ENCODE measurements at places on chromosomes 5 and 9.

DNA sequence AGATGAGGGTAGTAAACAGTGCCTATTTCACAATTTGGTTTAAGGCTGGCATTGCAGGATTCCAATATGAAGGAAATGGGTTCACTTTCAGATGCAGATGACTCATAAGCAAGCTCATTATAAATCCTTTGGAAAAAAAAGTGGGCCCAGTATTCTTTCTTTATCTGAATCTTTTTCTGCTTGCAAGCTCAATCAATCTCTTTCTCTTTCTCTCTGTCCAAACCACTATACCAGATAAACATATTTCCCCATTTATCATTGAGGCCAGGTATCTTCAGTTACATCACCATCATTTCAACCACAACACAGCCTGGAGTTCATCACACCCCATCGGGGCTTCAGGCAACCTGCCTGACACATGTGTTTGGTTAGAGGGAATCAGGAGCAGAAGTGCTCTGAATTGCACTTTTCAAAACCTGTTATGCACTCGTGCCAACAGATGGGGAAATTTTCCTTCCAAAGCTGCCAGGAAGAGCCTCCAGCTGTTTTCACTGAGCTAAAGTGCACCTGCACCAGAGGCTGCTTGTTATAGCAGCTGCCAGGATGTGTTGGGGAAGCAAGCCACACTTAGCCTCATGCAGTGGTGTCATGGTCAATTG lies 30.0 kb upstream of the MAMDC2 start:
- DNase-seq: no peak

DNA sequence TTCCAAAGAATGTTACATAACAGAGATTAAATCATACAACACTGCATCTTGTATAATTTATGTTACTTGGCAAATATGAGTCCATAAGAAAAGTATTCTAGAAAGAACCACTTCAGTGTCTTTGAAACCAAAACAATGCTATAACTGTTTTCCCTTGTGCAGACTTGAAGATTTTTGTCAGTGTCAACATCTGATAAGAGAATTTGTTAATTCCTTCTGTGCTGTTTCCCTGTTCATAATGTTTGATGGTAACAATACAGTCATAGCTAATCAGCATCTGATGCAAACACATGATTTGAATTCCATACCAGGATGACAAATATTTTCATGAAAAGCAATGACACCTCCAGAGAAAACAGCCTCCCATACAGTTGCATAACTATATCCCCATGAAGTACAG lies 306.8 kb downstream of the SEMA5A start:
- DNase-seq: no peak

DNA sequence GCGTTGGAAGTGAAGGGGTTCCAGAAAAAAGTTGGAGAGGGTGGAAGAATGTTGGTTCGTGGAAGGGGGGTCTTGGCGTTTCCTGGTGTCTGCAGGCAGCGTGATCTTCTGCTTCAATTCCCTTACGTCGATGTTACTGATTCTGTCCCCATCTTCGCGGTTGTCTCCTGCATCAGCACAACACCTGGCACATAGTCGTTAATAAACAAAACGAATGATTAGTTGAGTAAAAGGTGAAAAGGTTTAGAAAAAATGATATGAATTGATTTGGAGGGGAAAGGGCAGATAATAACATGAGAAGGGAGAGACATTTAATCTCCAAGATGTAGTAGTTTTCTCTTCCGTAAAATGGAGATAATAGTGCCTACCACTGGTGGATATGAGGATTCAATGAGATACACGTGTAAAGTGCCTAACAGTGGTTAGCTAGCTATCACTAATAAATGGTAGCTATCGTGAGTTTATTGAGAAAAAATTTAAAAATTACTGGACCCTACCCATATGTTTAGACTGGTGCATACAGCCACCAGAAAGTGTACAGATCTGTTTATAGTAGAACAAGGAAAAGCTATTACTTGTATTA lies 556 bp downstream of the MTREX start:
- peak; percentile 25 for DNase-seq

DNA sequence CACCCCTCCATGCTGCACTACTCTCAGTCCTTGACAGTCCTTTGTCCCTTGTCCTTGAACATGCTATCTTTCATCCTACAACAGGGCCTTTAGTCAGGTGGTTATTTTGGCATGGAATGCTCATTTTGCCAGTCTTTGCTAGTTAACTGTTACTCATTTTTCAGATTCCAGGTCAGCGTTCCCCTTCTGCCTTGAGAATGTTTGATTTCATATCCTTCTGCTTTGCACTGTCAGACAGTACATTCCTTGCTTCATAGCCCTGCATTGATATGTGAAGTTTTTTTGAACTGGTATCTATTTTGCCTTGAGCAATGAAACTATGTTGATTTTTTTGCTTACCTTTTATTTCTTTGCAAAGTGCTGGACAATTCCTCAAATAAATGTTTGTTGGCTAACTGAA lies 638.2 kb upstream of the SEMA6A start:
- no peak for DNase-seq

GRCh38 chr5:432928-433791 lies 9.8 kb upstream of the EXOC3 start:
- DNase-seq: no peak

DNA sequence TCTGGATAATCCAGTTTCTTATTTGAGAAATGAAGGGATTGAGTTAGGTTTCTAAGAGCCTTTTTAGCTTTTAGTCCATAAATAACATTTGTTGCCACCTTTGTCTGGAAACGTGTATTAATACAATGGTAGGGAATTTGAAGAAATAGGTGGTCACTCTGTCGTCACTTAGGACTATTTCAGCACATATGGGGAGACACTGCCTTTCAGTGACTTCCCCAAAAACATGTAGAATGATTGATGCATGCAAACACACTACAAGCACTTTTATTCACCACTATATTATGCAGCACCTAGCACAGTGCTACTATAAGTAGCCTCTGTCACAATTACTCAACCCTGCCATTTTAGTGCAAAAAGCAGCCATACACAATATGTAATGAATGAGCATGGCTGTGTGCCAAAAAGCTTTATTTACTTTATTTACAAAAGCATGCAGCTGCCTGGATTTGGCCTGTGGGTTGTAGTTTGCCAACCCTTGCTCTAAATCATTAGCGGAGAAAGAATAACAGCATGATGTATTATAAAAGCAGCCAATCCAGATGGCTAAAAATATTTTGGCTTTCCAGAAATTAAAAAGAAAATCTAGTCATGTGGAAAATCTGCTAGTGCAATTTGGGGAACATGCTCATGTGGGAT lies 154.2 kb upstream of the HMHB1 start:
- DNase-seq: no peak

DNA sequence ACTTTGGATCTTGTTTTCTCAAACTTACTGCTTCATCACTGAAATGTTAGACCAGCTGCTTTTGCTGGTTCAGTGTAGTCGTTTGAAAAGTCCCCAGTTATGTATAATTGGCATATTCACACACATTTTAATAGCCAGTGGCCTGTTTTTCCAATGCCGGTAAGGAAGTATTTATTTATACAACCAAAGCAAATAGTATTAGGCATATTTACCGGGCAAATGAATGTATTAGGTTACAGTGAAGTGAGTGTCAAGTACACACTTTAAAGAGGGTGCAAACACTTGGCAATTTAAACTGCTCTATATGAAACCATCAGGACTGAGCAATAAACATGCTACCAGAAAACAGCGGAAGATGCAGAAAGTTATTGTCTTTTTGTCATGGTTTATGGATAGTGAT lies 242.9 kb downstream of the MCTP1 start:
- DNase-seq: no peak

GRCh38 chr9:16661816-16662215 lies 208.7 kb downstream of the BNC2 start:
- no peak for DNase-seq

- DNase-seq: peak; percentile 19
Observed at GRCh38 chr5:149860801-149861322, 83.7 kb downstream of the PDE6A start.

- DNase-seq: no peak
Observed at GRCh38 chr5:146284016-146284415, 54.6 kb upstream of the POU4F3 start.

DNA sequence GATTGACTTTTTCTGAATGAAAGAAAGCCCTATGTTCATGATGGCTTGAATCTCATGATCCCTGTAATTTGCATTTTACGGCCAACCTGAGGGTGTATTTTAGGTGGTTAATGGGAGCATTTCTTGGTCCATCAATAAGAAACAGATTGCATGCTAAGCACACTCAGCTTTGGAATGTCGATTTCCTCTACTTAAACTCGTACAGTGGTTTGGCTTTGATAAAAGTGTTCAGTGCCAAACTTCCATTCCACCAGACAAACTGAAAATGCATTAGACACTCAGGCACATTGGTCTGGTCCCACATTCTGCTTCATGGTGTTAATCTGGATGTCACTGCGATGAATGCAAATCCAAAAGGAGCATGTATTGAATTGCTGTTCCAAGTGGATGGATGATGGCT lies 77.0 kb downstream of the VCAN start:
- no peak for DNase-seq

GRCh38 chr9:88230612-88231011 lies 92.3 kb upstream of the SPATA31C2 start:
- DNase-seq: no peak

DNA sequence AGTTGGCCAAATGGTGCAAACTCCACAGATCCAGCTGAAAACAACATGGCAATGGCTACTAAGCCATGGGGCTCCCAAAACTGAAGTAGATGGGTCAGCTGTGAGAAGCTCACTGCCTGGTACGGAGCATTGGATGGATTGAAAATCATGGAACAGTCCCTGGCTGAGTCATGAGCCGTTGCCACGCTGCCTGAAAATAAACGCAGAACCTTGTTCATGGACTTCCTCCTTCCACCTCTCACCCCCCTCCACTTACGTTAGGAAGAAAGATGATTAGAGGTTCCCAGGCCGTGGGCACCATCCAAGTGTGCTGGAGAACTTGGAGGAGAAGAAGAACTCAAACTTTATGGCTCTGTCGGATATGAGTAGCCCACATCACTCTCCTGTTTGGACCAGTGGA lies 6.8 kb upstream of the DIPK1B start:
- no peak for DNase-seq

- DNase-seq: no peak
Observed at GRCh38 chr5:64502196-64502595, 3.6 kb upstream of the RGS7BP start.

DNA sequence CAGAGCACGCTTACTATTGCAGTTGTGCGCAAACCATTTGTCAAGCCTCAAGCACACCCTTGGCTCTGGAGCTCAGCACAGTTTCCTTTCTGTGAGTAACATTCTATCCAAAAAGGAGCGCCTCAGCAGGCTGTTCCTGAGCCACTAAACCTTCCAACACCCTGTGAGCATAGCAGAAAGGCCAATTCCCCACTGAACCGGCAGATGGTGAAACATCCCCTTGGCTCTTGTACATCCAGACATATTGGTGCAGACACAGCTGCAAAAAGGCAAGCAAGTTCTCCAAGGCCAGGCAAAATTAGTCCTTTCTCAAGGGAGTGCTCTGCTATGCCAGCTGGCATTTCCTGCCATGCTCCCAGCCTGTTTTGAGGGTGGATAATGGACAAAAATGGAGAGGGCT lies 44.1 kb upstream of the CEMIP2 start:
- no peak for DNase-seq

- no peak for DNase-seq
Observed at GRCh38 chr5:10702911-10703491, 58.0 kb downstream of the DAP start.

DNA sequence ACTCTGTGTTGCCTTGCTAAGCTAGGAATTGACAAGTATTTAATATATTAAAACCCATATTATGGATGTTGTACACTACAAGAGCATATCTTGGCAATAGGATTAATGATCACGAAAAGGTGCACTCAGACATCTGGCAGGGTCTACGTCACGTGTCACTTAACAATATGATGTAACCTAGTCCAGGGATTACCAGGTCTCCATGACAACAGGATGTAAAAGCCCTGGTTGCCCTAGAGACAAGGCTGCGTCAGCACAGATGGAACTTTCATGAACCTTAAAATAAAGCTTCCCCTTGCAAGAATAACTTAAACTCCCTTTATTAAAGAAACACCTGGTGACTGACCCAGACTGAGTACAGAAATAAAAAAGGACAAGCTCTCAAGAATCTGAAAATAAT lies 717.8 kb downstream of the CDH18 start:
- DNase-seq: no peak

DNA sequence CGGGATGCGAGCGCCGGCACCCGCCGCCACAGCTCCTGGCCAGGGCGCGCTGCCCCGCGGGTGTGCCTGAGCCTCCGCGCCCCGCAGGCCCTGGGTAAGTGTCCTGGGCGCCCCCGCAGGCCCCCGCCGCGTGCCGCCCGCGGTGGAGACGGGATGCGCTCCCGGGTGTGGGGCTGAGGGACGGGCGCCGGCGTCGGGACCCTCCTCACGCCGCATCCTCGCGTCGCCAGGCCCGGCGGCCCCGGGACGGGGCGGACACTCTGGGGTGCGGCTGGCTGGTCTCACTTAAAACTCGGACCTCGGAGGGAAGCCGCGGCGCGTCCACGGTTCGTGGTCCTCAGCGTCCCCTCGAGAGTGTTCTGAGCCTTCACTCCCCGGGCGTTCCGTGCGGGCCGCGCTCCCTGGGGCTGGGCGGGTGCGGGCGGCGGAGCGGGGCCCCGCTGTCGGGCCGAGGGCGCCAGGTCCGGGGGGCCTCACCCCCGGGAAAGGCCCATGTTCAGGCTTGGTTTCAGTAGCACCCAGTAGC lies 275 bp downstream of the AHRR start:
- DNase-seq: no peak

DNA sequence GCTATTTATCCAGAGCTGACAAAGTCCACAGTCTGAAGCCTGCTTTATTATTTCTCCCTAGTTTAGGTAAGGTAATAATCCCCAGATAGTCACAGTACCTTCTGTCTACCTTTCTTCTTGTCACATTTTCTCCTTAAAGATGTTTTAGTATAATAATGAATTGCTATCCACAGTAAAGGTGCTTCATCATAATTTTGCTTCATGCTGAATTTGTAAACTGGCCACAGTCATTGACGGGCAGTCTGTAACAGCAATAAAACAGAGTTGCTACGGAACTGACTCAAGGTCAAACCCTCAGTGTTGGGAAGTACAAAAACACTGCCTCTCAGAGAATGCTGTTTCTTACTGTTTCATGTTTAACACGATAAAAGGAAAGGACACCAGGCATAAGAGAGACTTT lies 195.7 kb downstream of the ZNF608 start:
- DNase-seq: no peak

DNA sequence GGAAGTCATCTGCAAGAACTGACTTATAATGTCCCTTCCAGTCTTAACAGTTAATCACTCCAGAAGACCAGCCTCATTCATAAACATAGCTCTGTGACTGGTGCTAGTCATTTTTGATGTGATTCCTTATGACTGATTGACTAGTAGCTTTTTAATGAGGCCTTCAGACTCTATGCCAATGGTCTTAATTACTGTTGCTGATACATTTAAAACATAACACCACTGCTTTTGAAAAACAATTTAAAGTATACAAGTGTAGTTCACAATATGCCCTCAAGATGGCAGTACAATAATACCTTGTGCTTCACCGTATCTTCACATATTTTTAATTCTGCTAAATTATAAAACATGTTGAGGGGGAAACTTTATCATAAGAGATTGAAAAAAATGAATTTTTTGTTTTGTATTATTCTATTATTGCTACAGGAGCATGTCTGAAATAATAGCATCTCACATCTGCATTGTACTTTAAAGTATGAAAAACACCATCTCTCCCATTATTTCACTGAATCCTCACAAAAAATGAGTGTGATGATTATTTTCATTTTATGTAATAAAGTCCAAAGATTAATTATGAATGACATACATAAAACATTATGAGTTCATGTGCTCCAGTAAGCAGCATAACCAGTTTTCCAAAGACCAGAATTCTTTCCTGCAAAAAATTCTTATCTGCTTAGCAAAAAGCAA lies 55.2 kb upstream of the SHISAL2B start:
- DNase-seq: no peak
